Naive thymus-derived CD4-positive, alpha-beta T cell (primary cell): ENCODE measurements at places on chromosomes 2 and 18.

DNA sequence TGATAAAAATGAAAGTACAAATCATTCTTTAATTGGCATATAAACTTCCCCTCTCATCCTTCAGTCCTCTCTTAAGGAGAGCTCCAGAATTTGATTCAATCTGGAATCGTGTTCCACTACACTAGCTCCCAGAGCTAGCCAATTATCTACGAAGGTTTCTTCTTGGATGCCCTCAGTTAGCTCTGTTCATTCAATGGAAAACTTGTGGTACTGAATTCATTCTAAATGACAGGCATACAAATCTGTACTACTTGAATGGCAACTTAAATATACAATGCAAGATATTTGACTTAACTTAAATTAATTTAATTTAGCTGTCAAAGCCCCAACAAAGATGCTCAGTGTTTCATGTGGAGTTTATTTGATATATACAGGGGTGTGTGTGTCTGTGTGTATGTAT is 1474.2 kb upstream of the CELF4 start:
- no peak for DNase-seq

GRCh38 chr2:55200416-55200815 is 31.7 kb downstream of the CLHC1 start:
- DNase-seq, result no peak

GRCh38 chr2:51846796-51847195 is 814.9 kb upstream of the NRXN1 start:
- no peak for DNase-seq

DNA sequence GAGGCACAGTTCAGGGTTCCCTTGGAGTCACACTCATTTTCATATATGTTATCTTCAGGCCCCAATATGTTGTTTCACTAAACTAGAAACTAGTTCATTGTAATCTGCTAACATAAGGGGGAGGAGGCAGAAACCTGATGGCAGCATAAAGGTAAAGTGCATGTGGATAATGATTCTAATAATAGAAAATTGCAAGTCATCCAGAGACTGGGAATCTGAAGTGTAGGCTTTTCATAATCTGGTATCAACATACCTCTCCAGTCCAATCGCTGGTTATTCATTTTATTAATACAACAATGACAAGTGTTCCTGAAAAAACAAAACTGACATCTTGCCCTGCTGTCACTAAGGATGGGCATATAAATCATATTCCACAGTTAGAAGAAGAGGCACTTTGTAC is 326.3 kb upstream of the ZNF804A start:
- DNase-seq, result no peak

- no peak for DNase-seq
Observed at GRCh38 chr2:43515248-43515647, 80.6 kb downstream of the THADA start.

- no peak for DNase-seq
Observed at GRCh38 chr2:13522917-13523821, 806.4 kb downstream of the TRIB2 start.

DNA sequence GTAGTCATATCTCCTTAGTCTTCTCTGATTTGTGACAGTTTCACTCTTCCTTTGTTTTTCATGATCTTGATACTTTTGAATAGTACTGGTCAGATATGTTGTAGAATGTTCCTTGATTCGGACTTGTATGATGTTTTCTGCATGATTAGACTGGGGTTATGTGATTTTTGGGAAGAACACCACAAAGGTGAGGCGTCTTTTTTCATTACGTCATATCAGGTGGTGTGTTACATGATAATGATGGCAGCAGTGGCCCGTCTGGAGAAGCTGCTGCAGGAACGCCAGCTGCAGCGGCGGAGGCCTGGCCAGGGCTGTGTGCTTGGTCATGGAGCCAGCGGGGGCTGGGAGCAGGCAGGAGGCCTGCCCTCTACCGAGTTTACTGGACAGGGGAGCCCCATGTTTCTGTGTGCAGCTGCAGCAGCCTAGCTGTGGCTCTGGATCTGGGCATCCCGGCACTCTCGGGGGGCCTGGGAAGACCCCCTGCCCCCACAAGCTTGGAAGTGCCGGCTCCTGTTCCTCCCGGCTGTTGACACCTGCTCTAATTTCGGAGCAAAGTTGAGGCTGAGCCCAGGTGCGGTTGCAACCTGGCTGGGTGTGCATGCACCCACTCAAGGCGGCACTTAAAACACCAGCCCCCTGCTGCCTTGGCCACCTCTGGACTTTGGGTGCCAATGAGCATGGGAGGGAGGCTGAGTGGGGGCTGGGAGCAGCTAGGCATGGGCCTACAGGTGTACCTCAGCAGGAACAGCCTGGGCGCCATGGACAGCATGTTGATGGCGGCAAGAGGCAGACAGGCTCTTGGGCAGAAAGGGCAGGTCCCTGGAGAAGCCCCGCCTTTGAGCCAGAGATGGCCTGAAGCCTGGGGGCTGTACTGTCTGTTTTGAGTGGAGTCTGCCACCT is 26.1 kb downstream of the SLC4A10 start:
- no peak for DNase-seq

DNA sequence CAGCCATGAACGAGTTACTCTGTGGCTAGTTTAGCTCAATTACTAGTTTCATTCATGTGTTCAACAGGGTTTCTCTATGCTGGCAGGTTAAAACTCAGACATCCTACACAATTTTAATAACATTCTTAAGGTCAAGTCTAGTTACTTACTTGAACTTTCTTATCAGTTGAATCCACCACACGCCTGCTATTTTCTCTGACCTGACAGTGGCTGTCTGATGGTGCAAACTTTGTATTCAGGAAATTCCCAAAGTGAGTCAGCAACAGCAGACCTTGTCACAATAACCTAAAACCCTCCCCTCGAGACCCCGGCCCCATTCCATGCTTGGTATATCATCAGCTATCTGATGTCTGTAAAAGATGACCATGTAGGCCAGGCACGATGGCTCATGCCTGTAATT is 20.8 kb upstream of the CIDEA start:
- no peak for DNase-seq

DNA sequence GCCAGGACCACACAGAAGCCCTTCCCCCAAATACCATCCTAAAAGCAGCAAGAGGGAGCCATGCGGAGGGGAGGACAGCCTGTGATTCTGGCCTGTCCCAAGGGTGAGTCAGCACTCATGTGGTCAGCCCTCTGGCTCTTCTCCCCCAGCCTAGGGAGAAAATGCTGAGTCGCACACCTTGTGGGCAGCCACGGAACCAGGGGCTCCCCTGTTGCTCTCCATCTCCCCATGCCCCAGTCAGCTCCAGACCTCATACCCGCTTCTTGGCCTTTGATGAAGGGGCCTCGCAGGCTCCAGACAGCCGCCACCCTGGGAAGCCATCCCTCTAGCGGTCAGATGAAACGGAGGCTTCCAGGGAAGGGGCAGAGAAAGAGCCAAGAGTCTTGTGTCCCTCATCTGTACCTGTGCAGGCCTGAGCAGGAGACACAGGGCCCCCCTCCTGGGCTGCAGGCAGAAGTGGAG is 181.3 kb upstream of the SIX2 start:
- no peak for DNase-seq

GRCh38 chr2:236162882-236163470 is 5.2 kb downstream of the GBX2 start:
- no peak for DNase-seq

GRCh38 chr2:170324640-170325046 is 146.7 kb downstream of the MYO3B start:
- peak; percentile 32 for DNase-seq

- no peak for DNase-seq
Observed at GRCh38 chr2:208280933-208281332, 14.9 kb downstream of the PIKFYVE start.

DNA sequence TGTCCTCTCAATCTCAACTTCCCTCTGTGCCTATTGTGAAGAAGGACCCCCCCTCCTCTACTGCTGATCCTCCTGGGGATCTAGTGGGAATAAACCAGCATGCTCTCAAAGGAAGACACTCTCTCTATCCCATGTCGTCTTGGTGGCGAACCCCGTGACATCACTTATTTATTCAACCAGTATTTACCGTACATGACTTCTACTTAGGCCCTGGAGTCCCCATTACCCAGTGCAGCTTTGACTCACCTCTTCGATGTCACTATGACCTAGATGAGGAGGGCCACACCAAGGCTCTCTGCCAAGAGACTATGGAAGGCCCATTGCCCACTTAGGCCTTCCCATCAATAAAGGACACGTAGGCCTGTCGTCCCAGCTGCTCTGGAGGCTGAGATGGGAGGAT is 16.7 kb downstream of the ASPRV1 start:
- DNase-seq, result no peak

GRCh38 chr2:20868377-20868776 is 45.5 kb upstream of the LDAH start:
- DNase-seq, result peak; percentile 75

- no peak for DNase-seq
Observed at GRCh38 chr2:199922856-199923255, 11.8 kb downstream of the C2orf69 start.

- DNase-seq, result no peak
Observed at GRCh38 chr2:237475704-237476141, 11.3 kb upstream of the MLPH start.

GRCh38 chr2:127678991-127679390 is 3.7 kb upstream of the LIMS2 start:
- no peak for DNase-seq

GRCh38 chr18:9475643-9476591 is 604 bp downstream of the RALBP1 start:
- peak; percentile 27 for DNase-seq

DNA sequence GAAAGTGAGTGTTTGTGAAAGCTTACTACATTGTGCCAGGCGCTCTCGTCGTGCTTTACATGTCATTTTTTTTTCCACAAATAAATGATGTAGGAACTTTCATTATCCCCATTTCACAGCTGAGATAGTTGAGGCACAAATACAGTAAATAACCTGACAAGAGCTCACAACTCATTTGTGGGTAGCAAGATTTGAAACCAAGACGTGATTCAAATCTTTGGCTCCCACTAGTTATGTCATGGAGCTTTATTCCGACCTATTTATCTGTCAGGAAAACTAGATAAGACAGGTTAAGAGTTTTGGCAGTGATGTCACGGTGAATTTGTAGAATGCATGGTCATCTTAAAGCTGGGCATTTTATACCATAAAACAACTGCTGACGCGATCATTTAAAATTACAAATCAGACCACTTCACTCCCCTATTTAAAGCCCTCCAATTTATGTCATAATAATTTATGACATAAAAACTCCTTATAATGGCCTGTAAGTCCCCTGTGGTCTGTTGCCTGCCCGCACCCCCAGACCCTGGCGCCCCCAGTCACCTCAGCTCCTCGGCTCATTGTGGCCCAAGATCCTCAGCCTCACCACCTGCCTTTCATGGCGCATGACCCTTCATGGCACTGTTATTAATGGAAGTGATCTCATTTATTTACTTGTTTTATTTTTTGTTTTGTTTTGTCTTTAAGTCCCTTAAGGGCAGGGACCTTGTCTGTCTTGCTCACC is 678 bp upstream of the ZNF24 start:
- DNase-seq, result no peak

GRCh38 chr2:113918229-113918628 is 28.3 kb downstream of the ACTR3 start:
- DNase-seq, result no peak

DNA sequence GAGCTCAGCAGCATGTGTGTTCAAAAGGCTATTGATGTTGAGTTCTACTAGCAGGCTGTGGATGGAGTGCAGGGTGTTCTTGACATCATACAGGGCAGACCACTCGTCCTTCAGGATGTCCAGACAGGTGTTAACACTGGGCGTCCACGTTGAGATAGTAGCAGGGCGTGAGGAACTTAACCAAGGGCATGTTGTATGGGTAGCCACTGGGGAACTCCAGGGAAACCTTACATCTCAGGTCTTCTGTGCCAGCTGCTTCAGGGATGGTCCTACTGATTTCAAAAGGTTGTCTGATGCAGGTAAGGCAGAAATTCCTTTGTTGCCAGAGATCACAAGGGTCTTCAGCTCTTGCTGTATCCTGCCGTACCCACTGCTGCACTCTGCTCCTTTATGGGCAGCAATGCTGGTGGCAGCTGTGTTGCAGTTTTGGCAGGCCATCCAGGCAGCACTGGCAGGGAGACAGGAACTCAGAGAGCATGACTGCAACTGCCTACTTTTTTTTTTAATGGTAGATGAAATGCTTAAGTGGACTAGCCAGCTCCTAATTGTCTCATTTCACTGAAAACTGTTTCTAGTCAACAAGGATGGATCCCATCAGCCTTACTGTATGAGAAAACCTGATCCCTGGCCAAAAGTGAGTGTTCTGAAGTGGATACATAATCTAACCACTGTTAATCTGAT is 32.4 kb upstream of the RBBP8 start:
- DNase-seq, result no peak

DNA sequence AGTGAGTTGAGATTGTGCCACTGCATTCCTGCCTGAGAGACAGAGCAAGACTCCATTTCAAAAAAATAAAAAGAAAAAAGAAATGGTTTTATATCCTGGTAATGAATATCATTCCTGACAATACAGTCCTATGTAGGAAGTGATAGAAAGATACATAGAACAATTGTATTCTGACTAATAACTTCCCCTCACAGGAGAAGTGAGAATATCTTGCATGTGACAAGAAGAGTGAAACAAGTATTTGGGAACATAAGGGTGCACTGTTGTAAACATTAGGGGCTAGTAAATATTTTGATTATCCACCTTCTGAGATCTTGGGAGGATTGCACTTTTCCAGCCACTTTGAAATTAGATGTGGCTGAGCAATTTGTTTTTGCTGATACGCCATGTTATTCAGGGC is 40.7 kb downstream of the KLHL14 start:
- no peak for DNase-seq

DNA sequence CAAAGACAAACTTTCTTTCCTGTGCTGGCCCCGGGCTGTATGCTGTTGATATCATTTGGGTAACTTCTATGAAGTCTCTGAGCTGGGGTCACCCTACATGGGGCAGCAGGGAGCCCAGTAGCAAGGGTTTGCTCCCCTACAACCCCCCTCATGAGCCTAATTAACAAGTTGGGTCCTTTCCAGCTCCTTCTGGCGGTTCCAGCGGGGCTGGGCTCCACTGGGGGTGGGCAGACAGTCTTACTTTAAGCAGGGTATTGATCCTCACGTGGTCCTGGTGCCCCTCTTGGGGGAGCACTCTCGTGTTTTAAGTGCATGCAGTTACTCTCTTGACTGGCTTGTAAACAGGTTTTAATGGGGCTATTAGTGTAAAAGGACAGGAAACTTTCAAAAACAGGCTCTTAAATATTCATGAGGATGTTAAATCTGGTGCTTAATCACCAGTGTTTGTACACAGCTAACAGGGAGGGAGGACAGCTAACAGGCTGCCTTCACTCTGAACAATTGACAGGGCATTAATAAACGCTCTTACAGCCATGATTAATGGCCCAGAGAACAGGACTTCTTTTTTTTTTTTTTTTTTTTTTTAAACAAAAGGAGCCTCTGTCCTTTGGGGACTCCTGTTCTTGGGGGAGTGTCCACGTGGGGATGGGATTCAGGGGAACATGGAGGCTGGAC is 36.6 kb upstream of the SKOR2 start:
- no peak for DNase-seq

DNA sequence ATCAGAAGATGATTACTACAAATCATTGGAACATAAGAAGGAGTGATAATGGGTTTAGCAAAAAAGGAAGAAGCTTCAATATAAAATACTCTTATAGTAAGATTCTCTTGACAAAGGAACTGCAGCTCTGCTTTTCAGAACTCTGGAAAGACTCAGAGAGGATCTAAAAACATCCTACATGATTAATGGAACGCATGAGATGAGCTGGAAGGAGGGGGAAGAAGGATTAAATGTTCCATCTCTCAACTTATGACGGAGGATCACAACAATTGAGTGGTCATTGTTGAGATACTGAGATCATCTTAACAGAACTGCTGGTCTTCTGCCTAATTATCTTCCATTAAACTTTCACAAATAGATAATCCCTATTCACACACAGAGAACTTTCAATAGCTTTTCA is 267.5 kb upstream of the SLC8A1 start:
- DNase-seq, result no peak

- DNase-seq, result no peak
Observed at GRCh38 chr2:178392215-178392614, 58.8 kb downstream of the PRKRA start.
